ENCODE measurements at places on chromosomes 12 and 14.

DNA sequence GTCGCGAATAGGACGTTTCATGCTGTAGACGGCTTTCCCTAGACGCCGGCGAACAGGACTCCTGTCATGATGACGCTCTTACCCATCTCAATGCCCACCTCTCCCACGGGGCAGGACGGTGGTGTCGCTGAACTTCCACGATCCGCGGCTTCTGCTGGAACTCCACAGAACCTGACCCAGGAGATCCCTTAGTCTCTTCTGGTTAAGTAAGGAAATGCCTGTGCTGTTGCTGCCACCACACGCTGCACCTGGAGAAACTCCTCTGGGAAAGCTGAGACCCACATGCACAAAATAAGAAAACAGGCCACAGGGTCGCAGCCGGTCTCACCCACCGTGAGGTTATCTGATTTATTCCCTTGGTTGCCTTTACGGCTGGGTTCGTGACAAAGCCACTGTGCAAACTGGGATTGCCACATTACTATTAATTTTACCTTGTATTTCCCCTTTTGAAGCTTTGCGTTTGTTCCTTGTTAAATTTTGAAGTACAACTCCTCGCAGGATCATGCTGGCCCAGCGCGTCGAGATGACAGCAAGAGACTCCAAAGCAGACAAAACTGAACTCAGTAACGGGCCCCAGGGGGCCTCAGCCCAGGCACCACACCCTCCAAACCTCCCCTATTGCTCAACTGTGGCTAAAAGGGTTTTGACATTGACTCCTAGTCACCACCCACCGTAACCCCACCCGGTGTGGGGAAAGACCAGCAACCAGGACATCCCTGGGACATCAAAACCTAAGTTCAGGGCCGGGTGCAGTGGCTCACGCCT is 9.2 kb upstream of the MMP17 start:
- DNase-seq = no peak

DNA sequence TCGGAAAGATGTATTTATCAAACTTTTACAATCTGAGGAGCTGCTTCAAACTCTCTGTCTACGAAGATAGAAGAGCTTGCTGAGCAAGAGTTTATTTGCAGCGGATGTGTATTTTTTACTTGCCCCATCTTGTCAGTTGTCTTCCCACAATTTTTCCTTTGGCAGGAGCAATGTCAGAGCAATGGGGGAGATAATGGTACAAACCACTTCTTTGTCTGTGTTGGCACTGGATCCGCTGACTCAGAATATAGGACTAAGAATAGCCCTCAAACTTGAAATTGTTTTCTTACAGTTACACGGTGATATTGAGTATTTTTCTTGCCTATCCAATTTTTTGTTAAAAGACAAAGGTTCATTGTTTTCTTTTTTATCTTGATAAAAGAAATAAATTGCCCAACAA is 27.6 kb downstream of the HELB start:
- DNase-seq = no peak

GRCh38 chr14:72614365-72614764 is 279.5 kb downstream of the DPF3 start:
- no peak for DNase-seq

DNA sequence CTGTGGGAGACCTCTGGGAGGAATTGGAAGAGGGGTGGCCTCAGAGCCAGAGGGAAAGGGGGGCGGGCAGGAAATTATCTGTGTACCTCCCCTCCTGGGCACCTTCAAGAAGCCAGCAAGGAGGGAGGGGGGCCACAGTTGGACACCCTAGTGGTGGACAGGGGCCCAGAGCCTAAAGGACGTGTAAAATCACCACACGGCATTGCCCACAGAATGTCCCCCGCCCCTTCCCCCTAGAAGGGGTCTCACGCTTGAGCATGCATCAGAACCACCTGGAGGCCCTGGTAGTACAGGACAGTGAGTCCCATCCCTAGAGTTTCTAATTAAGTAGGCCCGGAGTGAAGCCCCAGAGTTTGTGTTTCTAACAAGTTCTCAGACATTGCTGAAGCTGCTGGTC is 8.2 kb downstream of the ENDOU start:
- DNase-seq = no peak

DNA sequence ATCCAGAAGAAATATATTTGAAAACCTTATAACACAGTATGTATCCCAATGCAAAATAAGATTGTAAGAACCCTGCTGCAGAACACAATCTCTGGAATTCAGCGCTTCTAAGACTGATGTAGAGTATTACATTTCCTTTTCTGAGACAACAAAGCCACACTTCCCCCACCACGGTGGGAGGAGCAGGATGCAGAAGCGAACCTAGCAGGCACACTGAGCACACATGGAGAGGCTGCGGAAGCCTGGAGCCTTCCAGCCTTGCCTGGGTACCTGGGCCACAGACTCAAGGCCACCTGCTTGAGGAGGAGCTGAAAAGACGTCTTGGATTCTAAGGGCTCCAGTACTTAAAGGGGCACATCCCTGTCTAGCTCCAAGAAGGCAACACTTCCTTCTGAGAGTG is 46.4 kb downstream of the TCHP start:
- no peak for DNase-seq

DNA sequence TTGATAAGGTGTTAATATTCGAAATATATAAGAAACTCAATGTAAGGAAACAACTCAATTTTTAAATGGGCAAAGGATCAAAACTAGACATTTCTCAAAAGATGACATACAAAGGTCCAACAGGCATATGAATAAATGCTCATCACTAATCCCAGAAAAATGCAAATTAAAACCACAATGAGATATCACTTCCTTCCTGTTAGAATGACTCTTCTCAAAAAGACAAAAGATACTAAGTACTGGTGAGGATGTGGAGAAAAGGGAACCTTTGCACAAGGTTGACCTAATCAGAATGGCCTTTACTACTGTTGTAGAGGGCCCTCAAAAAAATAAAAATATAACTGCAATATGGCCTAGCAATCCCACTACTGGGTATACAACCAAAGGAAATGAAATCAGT is 383.4 kb downstream of the KCNH5 start:
- DNase-seq = no peak

- DNase-seq = no peak
Observed at GRCh38 chr14:68994056-68994455, 15.0 kb upstream of the ACTN1 start.

DNA sequence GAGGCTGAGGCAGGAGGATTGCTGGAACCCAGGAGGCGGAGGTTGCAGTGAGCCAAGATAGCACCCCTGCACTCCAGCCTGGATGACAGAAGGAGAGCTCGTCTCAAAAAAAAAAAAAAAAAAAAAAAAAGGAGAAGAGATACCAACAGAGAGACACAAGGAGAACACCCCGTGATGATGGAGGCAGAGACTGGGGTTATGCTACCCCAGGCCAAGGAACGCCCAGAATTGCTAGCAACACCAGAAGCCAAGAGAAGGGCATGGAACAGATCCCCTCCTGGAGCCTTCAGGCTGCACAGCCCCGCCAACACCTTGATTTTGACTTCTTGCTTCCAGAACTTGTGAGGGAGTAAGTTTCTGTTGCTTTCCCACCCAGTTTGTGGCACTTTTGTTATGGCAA is 148.0 kb upstream of the FOXN3 start:
- DNase-seq = no peak

GRCh38 chr14:23077962-23078361 is 17.0 kb downstream of the ACIN1 start:
- DNase-seq = no peak

GRCh38 chr14:23034498-23035302 is at the start of gene PSMB5:
Gene PSMB5, minus strand, starts transcription at chr14:23034900. Its CDS starts 19 bp downstream, at chr14:23034881.
- DNase-seq = peak; percentile 83

- peak; percentile 27 for DNase-seq
Observed at GRCh38 chr12:128914908-128915563, 61.8 kb downstream of the GLT1D1 start.

GRCh38 chr14:89007906-89008305 is 183.5 kb downstream of the TTC8 start:
- no peak for DNase-seq

- DNase-seq = no peak
Observed at GRCh38 chr12:83559650-83560049, 872.9 kb downstream of the TMTC2 start.

GRCh38 chr14:73180385-73180805 is 44.1 kb downstream of the PSEN1 start:
- no peak for DNase-seq

DNA sequence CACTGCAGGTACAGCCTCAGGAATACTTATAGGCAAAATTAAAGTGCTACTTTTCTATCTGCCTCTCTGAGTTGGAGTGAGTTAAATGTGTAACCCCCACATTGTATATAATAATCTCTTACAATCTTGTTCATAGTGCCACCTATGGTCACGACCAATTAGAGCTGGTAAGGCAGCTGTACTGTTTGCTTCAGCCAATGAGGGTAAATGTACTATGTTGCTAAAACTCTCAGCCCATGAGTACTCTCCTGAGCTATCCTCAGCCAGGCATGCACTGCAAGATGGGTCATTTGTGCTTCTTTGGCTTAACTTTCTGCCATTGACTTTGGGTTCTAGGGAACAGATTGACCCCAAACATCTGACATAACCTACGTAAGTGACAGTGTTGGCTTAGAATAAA is 15.0 kb upstream of the MDM2 start:
- DNase-seq = no peak

- no peak for DNase-seq
Observed at GRCh38 chr12:107080299-107080698, 13.1 kb downstream of the CRY1 start.

GRCh38 chr12:124809878-124810277 is 53.8 kb downstream of the SCARB1 start:
- no peak for DNase-seq

DNA sequence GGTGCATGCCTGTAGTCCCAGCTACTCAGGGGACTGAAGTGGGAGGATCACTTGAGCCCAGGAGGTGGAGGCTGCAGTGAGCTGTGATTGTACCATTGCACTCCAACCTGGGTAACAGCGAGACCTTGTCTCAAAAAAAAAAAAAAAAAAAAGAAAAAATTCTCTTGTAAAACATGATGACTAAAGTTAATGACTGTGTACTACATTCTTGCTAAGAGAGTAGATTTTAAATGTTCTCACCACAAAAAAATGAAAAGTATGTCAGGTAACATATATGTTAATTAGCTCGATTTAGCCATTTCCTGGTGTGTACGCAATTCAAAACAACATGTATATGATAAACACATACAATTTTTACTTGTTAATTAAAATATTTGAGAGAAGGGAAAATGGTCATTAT is 480.7 kb upstream of the RGS6 start:
- DNase-seq = no peak

- DNase-seq = no peak
Observed at GRCh38 chr14:51023964-51024363, 70.9 kb downstream of the TRIM9 start.

DNA sequence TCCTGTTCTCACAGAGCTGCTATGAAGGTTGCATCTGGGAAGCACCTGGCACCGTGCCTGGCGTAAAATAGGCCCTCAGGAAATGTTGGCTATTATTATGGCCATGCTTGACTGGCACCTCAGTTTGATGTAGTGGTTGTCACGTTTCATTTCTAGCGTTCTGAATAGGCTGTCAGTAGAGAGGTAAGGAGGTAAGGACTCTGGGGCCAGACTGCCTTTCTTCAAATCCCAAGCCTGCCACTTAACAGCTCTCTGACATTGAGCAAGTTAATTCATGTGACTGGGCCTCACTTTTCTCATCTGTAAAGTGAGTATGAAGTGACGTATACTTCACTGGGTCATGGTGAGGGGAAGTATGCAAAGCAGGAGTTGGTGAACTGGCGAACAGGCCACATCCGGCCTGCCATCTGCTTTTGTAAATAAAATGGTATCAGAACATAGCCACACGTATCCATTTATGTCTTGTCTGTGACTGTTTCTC is 196.2 kb downstream of the CACNA1C start:
- DNase-seq = no peak

- no peak for DNase-seq
Observed at GRCh38 chr14:56949828-56950227, 139.5 kb upstream of the OTX2 start.

- no peak for DNase-seq
Observed at GRCh38 chr12:130147875-130148596, 14.2 kb upstream of the FZD10 start.
